Tibial nerve (tissue), 4 donors: ENCODE measurements at places on chromosomes 5 and 9. TPM values are rescaled to one million over a fixed set of nuclear protein-coding genes. Genes with fewer than 3 reads are reported as not detected.

DNA sequence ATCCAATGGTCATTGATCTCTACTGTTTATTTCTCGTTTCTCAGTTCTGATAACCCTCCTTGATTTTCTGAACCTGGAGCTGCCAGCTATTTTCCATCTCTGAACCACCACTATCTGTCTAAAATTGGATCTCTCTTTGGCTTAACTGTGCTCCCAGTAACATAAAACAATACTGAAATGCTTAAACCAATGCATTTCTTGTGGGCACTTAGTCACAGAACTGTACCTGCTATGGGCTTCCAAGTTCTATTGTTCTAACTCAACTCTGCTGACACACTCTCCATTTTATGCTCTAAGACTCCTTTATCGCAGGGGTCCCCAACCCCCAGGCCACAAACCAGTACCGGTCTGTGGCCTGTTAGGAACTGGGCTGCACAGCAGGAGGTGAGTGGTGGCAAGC is 120.6 kb downstream of the LHFPL2 start:
- peak overlapping the region; percentile 84 for H3K27ac ChIP-seq
- no peaks in the 10 kb centered on the region for H3K27me3 ChIP-seq
- H3K36me3 ChIP-seq: no peaks in the 10 kb centered on the region
- H3K4me3 ChIP-seq: no peak overlapping the region

- no peak for DNase-seq
- no peaks in the 10 kb centered on the region for H3K27me3 ChIP-seq
- H3K4me1 ChIP-seq: no peaks in the 10 kb centered on the region
- no peak overlapping the region for H3K27ac ChIP-seq
- no peak overlapping the region for H3K4me3 ChIP-seq
- H3K36me3 ChIP-seq: no peaks in the 10 kb centered on the region
These were observed 1067.6 kb upstream of the DMAC1 start for GRCh38 chr9:8867148-8867547.

GRCh38 chr9:80188579-80188978 is 616.8 kb downstream of the TLE4 start:
- no peaks in the 10 kb centered on the region for H3K4me1 ChIP-seq
- no peak overlapping the region for H3K4me3 ChIP-seq
- H3K27ac ChIP-seq: no peak overlapping the region
- H3K36me3 ChIP-seq: no peaks in the 10 kb centered on the region
- H3K27me3 ChIP-seq: no peaks in the 10 kb centered on the region

GRCh38 chr5:126341906-126342630 is 81.1 kb upstream of the GRAMD2B start:
- H3K36me3 ChIP-seq: no peaks in the 10 kb centered on the region
- H3K27ac ChIP-seq: no peak overlapping the region
- no peaks in the 10 kb centered on the region for H3K4me1 ChIP-seq
- DNase-seq: no peak
- H3K27me3 ChIP-seq: no peaks in the 10 kb centered on the region
- no peak overlapping the region for H3K4me3 ChIP-seq

DNA sequence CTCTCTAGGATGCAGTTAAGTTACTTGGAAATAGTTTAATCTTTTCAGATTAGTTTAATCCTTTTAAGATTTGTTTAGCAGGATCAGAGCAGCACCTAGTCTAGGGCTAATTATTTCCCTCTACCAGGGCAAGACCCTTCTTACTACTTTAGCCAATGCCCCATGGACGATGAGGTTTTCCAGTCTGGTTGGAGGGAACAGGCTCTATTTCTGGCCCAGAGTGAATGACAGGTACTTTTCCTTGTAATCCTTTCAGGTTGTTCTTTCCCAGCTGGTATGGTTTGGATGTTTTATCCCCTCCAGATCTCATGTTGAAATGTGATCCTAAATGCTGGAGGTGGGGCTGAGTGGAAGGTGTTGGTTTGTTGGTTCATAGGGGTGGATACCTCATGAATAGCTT is 27.2 kb downstream of the PTTG1 start:
- H3K27ac ChIP-seq: no peak overlapping the region
- no peak overlapping the region for H3K4me3 ChIP-seq
- no peaks in the 10 kb centered on the region for H3K27me3 ChIP-seq
- no peaks in the 10 kb centered on the region for H3K36me3 ChIP-seq
- peaks cover 8% of the 10 kb centered on the region for H3K4me1 ChIP-seq

GRCh38 chr5:111200828-111201227 is 23.4 kb upstream of the CAMK4 start:
- H3K4me3 ChIP-seq: no peak overlapping the region
- H3K27ac ChIP-seq: no peak overlapping the region
- no peaks in the 10 kb centered on the region for H3K27me3 ChIP-seq

DNA sequence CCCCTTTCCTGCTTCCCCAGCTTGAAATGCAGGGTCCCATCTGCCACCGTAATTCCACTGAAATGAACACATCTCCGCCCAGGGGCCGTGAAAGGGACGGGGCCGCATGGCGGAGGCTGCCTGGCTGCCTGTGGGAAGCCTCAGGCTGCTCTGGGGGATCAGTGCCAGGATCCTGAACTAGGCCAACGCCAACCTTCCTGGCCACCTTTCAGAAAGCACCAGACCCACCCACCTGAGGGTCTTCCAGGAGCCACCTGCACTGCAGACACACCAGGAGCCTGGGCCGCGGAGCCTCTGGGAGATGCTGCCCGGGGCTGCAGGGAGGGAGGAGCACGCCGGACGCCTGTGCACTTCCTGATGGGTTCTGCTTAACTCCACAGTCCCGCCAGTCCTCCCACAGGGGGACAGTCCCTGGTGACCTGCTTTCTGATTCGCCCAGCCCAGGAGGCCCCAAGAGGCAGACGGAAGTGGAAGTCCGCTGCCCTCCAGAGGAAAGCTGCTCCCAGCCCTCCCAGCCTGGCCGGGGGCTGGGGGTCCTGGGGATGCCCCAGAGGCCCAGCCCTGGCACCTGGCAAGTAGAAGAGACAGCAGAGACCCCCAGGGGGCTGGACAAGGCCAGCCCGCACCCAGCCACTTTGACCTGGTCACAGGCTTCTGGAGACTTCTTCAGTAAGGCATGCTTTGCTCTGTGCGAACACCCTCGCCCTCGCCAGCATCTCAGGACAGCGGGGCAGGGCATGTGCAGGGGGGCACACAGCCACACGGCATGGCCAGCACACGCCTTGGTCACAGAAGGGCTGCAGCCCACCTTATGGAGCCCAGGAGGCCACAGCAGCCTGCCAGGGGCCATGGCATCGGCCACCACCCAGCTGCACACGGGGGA is at the start of gene CARD9:
CARD9 (minus strand) TSS at position 370 of the 883 bp plus-strand sequence. CDS start 1,591 bp downstream, outside the sequence.
- no peaks in the 10 kb centered on the region for H3K36me3 ChIP-seq
- H3K4me3 ChIP-seq: no peak within 1 kb of the TSS
- H3K4me1 ChIP-seq: peaks cover 9% of the 10 kb centered on the region
- no peaks in the 10 kb centered on the region for H3K27me3 ChIP-seq
- no peak for DNase-seq

DNA sequence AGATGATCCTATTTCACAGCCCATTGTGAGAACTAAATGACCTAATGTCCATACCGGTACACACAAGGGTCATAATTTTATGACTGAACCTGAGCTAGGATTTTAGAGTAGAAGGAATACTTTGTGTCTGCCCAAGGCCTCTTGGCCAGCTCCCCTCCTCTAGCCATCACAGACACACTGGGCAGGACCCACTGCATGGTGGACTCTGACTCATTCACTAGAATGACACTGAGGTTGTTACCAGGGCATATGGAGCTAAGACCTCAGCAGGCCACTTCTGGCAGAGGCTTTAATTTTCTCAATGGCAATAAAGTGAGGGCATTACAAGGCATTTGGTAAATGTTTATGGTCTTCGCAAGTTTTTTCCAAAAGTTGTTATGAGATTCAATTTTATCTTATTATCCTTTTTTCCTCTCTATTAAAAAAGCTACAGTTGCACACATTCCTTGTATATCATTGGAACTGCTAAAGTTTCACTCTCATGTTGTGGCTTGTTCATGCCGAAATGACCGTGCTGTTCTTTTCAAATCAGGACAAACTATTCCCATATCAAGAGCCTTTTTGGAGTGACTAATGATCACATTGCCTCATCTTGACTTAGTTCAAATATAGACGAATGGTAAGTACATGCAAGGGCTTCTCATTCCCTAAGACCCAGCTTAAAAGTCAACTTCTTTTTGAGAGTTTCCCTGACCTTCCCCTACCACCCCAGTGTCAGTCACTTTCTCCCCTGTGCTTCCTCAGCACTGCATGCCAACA is 595.7 kb downstream of the ACTL7B start:
- H3K27me3 ChIP-seq: no peaks in the 10 kb centered on the region
- H3K27ac ChIP-seq: peak overlapping the region; percentile 36
- H3K36me3 ChIP-seq: no peaks in the 10 kb centered on the region
- peaks cover 7% of the 10 kb centered on the region for H3K4me1 ChIP-seq

Gene OR1L8
- total RNA-seq: 0.66 TPM

Gene EQTN
- total RNA-seq: not detected
